Stomach (tissue), 19 donors: ENCODE measurements at places on chromosomes 13 and 19. TPM values are rescaled to one million over a fixed set of nuclear protein-coding genes. Genes with fewer than 3 reads are reported as not detected.

DNA sequence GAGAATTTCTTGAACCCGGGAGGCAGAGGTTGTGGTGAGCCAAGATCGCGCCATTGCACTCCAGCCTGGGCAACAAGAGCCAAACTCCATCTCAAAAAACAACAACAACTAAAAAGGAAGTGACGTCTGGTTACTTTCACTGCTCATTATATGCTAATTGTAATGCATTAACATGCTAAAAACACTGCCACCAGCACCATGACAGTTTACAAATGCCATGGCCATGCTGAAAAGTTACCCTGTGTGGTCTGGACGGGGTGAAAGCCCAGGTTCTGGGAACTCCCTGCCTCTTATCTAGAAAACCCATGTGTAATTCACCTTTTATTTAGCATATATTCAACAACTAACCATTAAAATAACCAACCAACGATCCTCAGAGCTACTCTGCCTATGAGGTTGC, 28.1 kb downstream of the CPT1C start:
- DNase-seq: no peak

PLEKHF1 gene
- total RNA-seq: 3.9 TPM

GRCh38 chr13:98797456-98797855, 45.0 kb upstream of the SLC15A1 start:
- DNase-seq: no peak

CLDND2 gene
- total RNA-seq: not detected

DNA sequence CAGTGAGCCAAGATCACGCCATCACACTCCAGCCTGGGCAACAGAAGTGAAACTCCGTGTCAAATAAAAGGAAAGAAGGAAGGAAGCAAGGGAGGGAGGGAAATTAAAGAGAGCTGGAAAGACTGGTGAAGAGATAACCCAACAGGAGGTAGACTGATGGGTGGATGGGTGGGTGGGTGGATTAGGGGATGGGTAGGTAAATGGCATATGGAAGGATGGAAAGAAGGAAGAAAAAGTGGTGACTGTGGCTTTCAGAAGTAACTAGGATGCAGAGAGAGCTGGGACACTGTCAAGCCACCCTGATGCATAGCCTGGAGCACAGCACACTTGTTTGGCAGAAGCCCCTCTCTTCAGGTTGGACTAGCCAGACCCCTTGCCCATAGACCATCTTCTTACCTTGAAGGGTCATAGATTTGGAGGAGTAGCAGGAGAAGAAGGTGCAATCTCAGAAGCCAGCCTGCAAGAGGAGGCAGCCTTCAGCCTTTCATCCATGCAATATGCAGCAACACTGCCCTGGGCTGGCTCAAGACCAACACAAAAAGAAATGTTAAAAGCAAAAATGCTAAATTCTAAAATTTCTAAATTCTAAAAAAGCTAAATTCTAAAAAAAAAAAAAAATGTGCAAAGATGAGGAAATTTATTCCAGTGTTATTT, 5.1 kb downstream of the IQCN start:
- no peak for DNase-seq

DNA sequence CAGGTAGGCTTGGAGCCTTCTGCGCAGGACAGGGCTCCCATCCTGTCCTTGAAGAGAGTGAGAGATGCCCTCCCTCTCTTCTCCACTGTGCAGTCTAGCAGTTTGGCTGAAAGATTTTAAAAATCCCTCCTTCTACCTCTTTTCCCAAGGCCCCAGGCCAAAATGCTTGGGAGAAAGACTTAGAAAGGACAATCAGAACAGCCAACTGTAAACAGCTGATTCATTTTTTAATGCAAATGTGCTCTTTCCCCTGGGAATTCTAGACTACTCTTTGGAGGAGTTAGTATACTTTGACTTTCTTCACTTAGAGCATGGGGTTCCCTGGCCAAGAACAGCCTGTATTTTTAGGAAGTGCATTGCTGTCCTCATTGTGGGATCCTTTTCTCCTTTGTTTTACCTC, 398.9 kb downstream of the GPC6 start:
- DNase-seq: peak; percentile 35

- peak; percentile 57 for DNase-seq
These were observed 560.2 kb upstream of the SPRY2 start for GRCh38 chr13:80901111-80901510.

DNA sequence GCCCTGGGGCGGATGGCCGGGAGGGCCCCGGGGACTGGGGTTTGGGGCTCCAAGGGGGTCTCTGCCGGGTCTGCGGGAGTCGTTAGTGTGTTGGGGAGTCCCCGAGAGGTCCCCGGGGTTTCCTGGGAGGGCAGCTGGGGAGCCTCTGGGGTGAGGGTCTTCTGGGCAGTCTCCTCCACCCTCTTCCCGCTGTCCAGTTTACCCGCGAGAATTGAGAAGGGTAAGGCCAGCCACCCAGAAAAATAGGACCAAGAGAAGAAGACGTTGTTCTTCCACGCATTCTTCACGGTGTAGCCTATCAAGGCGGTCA, 1.0 kb upstream of the ETFB start:
- no peak for DNase-seq

GRCh38 chr19:30649934-30650614, 277.9 kb downstream of the ZNF536 start:
- no peak for DNase-seq

- DNase-seq: no peak
These were observed at the start of gene CNOT3 for GRCh38 chr19:54137699-54138488. Gene CNOT3 (plus strand): TSS chr19:54137762. CDS start chr19:54142979, 5,217 bp downstream.

- no peak for DNase-seq
These were observed 6.3 kb downstream of the NHLRC3 start for GRCh38 chr13:39044536-39044935.

GRCh38 chr19:48290771-48291488, 21.0 kb downstream of the ZNF114 start:
- DNase-seq: peak; percentile 81

- DNase-seq: no peak
These were observed 13.9 kb upstream of the HS6ST3 start for GRCh38 chr13:96075953-96076543.

ZNF799 gene
- 6.7 TPM for total RNA-seq

DNA sequence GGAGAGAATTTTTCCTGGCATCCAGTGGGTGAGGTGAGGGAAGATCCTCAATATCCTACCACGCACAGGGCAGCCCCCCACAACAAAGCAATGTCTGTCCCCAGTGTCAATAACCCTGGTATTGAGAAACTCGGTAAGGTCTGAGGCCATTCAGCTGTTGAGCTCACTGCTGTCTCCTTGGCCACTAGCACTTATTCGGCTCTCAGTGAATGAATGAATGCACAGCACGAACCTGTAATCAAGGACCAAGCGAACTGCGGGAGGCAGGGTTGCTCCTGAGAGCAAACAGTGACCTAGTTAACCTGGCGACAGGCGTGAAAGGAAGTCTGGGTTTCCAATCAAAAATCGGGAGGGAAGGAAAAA, 640 bp downstream of the ZSCAN5A start:
- DNase-seq: no peak

GRCh38 chr19:5664515-5664914, 15.8 kb downstream of the MICOS13 start:
- no peak for DNase-seq

GRCh38 chr13:66958611-66959010, 271.5 kb downstream of the PCDH9 start:
- DNase-seq: no peak

DNA sequence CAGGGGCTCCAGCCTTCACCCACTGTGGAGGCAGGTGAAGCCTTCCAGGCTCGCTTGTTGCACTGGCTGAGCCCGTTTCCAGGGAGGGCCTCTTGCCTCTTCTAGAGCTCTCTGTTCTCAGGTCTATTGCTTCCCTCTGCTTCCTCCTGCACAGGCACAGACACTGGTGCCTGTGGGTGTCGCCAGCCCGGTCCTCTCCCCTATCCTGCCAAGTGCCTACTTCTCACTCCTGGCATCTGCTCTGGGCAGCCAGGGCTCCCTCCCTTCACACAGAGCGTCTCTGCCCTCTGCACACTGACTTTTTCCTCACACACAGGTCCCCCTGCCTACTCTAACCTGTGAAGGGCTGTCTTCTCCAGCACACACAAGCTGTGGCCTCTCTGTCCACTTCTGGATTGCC, 60.3 kb downstream of the SLC7A9 start:
- no peak for DNase-seq
